ENCODE measurements at places on chromosomes 5 and 9.

DNA sequence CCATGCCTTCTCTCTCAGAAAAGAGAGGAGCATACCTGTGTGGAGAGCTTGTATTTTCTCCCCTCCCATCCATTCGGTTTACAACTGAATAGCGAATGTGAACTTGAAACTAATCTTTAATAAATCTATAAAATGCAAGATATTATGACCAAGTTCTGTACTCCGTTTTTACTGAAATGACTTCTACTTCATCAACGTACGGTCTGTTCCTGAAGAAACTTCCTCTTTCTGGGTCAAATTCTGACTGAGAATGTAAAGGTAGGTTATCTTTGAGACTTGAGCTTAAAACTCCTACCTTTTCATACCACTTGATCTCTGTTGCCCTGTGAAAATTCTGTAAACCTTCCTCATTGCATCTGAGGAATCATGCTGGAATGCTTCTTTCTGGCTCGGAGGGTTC is 4.2 kb upstream of the CTNNAL1 start:
- DNase-seq: no peak

- DNase-seq: no peak
These were observed 379.5 kb downstream of the NFIB start for GRCh38 chr9:13934416-13934815.

GRCh38 chr9:20929276-20929675 is 102.2 kb downstream of the HACD4 start:
- no peak for DNase-seq

- no peak for DNase-seq
These were observed 142.9 kb downstream of the DOCK8 start for GRCh38 chr9:357560-357959.

DNA sequence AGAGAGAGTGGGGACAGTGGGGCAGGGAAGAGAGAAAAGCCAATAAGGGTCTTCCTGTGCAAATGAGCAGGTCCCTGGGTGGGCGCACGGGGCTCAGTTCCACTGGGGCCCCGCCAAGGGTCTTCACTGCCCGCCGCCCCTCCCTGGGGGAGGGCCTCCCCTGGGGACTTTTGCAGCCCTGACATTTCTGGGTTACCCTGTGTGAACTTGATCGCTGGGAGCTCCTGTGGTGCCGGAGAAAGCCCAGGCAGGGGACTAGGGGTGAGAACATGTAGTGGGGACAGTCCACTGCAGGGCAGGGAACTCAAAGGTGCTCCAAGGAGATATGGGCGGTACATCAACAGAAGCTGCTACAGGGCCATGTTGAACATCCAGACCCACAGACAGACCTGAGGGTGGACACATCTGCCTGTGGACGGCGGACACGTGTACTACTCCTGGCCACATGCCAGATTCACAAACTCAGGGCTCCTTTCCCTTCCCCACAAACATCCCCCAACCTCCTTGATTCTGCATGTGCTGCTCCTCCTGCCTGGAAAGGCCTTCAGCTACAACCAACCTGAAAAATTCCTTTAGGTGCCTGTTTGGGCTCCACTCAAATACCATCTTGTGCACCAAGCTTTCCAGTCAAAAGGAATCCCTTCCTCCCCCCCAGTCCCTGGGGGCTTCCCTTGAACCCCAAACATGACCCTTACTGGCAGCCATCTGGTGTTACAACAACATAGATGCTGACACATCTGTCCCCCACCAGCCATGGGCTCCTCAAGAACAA is 43.0 kb upstream of the NEK6 start:
- DNase-seq: no peak

- DNase-seq: no peak
These were observed 75.2 kb downstream of the AOPEP start for GRCh38 chr9:94801681-94802080.

- no peak for DNase-seq
These were observed 64.2 kb downstream of the PRLR start for GRCh38 chr5:35166043-35166442.

GRCh38 chr9:81906671-81907070 is 21.6 kb upstream of the SPATA31D4 start:
- DNase-seq: no peak

- peak; percentile 35 for DNase-seq
These were observed 113.4 kb upstream of the GRHPR start for GRCh38 chr9:37309136-37309535.

DNA sequence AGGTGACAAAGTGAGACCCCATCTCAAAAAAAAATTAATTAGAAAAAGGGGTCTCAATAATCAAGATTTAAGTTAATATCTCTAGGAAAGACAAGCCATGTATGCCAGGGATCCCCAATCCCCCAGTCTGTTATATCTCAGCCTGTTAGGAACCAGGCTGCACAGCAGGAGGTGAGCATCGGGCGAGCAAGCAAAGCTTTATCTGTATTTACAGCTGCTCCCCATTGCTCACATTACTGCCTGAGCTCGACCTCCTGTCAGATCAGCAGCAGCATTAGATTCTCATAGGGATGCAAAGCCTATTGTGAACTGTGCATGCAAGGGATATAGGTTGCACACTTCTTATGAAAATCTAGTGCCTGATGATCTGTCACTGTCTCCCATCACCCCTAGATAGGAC is 116.8 kb downstream of the TARS1 start:
- no peak for DNase-seq

DNA sequence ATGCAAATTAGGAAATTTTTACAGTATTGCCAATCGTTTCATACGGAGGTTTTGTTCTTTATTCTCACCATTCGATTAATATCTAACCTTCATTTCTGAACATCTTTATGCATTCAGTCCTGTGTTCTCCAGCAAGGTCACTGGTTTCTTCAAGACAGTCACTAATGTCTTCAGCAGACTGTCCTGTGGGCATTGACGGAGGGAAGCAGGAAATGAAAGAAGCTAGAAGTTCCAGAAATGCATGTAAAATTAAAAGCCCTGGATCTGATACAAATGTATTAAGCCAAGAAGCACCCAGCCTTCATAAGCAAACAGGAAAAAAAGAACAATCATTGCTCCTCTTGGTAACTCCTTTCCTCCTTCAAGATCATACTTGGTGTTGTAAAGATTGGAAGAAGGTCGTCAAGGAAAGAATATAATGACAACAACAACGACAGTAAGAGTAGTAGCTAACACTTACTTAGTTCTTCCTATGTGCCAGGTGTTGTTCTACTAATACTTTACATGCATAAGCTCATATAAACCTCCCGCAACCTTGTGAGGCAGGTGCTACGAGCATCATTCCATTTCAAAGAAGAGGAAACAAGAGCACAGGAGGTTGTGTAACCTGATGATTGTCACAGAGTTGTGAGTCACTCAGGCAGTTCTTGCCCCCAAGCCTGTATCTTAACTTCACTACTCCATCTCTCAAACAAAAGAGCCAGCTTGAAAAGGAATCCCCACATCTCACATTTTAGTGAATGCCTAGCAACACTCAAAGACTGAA is 59.9 kb upstream of the CER1 start:
- DNase-seq: no peak

DNA sequence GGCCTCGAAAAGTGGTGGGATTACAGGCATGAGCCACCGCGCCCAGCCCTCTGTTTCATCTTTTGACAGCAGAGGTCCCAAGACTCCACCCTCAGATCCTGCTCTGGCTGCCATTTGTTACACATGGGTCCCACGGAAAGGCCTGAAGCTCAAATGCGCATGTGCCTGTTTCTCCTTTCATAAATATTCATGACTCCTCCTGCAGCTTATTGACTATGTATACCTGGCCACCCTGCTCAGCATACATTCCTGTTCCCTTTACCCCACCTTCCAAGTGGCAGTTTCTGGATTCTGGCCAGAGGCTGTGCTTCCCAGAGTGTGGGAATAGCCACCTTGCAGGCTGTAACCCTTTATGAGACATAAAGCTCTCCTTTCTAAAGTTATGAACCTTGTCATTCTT is 46.5 kb downstream of the AUH start:
- DNase-seq: no peak

- DNase-seq: no peak
These were observed 3.6 kb upstream of the ADAMTS2 start for GRCh38 chr5:179348843-179349242.

GRCh38 chr9:19550009-19550408 is 141.2 kb downstream of the ACER2 start:
- DNase-seq: no peak

DNA sequence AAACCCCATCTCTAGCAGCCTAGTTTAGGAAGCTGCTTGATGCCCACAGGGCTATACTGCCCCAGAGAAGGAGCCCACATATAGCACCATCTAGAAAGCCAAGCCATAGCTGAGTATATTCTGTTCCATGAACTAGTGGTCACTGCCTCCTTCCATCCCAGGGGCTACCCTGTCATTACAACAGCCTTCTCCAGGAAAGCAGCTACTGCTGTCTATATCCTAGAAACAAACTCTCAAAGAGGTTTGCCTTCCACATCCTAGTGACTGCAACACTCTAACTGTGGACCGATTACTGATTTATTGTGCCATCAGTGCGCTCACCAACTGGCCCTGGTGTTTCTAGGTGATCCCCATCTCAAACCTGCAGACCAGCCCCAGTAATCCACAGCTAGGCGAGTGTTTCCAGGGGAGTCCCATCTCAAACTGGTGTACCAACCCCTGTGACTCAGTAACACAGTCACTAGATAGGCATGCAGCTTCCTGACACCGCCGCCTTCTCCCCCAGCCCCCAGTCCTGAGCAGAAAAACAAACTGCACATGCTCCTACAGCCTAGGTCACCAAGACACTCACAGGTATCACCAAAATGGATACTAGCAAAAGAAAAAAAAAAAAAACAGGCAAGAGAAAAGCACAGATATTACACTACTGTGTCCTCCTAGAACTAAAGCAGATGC is 14.8 kb downstream of the SPTLC1 start:
- no peak for DNase-seq

DNA sequence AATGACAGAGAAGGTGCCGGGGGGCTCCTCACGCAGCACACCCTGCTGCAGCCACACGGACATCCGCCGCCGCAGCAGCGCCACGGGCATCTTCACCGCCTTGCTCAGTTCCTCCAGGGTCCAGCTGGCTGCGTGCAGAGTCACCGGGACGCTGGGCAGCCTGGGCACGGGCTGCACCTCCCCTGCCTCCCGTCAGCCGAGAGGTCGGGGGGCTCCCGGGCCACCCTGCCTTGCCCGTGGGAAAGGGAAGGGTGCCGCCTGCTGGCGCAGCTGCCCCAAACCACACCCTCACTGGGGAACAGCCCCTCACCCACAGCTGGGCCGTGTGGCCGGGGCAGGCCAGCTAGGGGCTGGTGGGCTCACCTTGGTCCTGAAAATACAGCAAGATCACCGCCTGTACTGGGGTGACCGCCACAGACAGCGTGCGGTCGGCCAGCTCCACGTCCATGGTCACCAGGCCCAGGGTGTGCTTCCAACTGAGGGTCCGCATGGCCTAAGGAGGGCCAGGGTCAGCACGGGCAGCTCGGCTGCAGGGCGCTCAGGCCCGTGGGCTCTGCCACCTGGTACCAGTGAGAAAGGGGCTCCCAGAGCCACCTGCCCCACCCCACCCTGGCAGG is 3.6 kb upstream of the TMEM210 start:
- no peak for DNase-seq

DNA sequence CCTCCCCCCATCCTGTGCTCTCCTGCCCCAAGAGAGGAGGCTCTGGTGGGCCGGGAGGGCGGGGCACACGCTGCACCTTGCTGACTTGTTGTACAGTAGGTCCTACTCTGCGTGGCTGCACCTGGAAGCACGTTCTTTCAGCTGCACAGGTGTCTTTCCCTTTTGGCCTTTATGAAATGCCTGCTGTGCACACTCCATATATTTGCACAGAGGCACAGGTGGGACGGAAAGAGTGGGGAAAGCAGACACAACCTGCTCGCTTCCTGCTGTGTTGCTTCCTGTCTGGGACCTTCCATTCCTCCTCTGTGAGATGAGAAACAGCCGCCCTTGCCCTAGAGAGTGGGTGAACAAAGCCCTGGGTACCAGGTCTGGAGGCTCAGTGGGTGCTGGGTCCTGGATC is 4.8 kb downstream of the USP20 start:
- no peak for DNase-seq

GRCh38 chr5:31854181-31855133 is 215.5 kb downstream of the PDZD2 start:
- DNase-seq: no peak

- no peak for DNase-seq
These were observed 346.9 kb upstream of the ARRDC3 start for GRCh38 chr5:91730026-91730425.

DNA sequence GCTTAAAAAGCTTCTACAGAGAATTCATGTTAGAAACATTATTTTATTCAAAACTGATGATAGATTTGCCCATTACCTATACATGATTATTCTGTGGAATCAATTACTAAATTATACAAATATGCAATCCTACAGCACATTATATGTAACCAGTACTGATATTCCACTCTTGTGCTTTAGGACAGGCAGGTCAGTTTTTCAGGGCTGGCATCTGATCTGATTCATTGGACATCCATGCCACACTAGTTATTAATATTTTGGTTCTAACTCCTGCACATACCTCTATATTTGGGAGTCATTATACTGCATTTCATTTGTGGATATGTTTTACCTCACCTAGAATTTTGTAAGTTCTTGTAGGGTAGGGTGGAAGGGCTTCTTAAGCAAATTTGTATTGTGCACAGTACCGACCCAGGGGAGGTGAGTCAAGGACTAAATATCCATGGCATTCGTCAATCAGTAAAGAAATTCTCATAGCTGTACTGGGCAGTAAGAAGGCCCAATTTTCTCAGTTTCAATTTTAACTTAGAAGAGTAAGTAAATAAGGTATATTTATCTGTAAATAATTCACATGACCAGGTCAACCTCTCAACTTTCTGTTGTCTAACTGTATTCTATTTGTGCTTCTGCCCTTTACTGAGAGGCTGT is 33.5 kb downstream of the ELOVL7 start:
- no peak for DNase-seq

DNA sequence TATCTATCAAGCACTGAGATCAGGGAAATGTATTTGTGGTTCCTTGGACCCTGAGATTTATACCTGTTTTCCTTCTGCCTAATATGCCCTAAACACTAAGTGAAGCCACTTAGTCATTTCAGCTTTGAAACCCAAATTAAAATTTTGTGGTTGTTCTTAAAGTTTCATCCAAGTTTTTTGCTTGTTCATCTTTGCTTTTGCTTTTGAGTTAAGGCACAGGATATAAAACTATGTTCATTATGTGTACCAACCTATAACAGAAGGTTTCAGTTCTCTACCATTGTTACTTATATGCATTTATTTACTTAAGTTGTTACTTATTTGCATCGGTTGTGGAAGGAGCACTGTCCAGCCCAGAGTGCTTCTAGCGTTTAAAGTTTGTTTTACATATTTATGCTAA is 382.3 kb downstream of the PTPRD start:
- no peak for DNase-seq

- no peak for DNase-seq
These were observed 67.7 kb downstream of the ABCA1 start for GRCh38 chr9:104860263-104860662.

GRCh38 chr5:96823900-96824380 is 16.2 kb upstream of the ERAP1 start:
- no peak for DNase-seq

GRCh38 chr9:35186524-35186923 is 24.7 kb downstream of the UNC13B start:
- no peak for DNase-seq

Measured in CD4-positive, alpha-beta T cell treated with Interleukin-15 for 1 hour (primary cell).